ENCODE measurements at places on chromosomes 1 and 21. TPM values are rescaled to one million over a fixed set of nuclear protein-coding genes. Genes with fewer than 3 reads are reported as not detected.

The TEKT2 gene
- 11.6 TPM for polyA plus RNA-seq

The C8A gene
- polyA plus RNA-seq: not detected

The MTF2 gene
- 13.1 TPM for polyA plus RNA-seq

The MAN1C1 gene
- polyA plus RNA-seq: 4.6 TPM

The DUSP10 gene
- polyA plus RNA-seq: 11.0 TPM

The DNAJB4 gene
- polyA plus RNA-seq: 8.3 TPM

The PFKFB2 gene
- 28.4 TPM for polyA plus RNA-seq

The CD1E gene
- polyA plus RNA-seq: 0.30 TPM

The KDF1 gene
- 8.3 TPM for polyA plus RNA-seq

The EFCAB7 gene
- polyA plus RNA-seq: 3.3 TPM

The SLC30A1 gene
- polyA plus RNA-seq: 5.3 TPM

The NPHS2 gene
- not detected for polyA plus RNA-seq

The MCOLN3 gene
- polyA plus RNA-seq: 0.84 TPM

The C1orf116 gene
- polyA plus RNA-seq: 27.7 TPM

The LMOD1 gene
- polyA plus RNA-seq: 9.6 TPM

The MYOC gene
- 0.11 TPM for polyA plus RNA-seq

The DFFA gene
- 21.9 TPM for polyA plus RNA-seq

The PEX10 gene
- 21.6 TPM for polyA plus RNA-seq

The RIIAD1 gene
- 8.6 TPM for polyA plus RNA-seq

The PTPRF gene
- 45.5 TPM for polyA plus RNA-seq

The TTC22 gene
- 2.9 TPM for polyA plus RNA-seq

The ARHGAP30 gene
- polyA plus RNA-seq: 66.3 TPM

The PLK3 gene
- 28.7 TPM for polyA plus RNA-seq

The FCN3 gene
- 489 TPM for polyA plus RNA-seq

The SLC45A3 gene
- polyA plus RNA-seq: 3.8 TPM

The THEMIS2 gene
- 29.0 TPM for polyA plus RNA-seq

The FAM72B gene
- 0.81 TPM for polyA plus RNA-seq

The CFAP74 gene
- polyA plus RNA-seq: 3.1 TPM

The TMIGD3 gene
- polyA plus RNA-seq: 34.6 TPM

The RBM11 gene
- 5.4 TPM for polyA plus RNA-seq

The MFSD2A gene
- 123 TPM for polyA plus RNA-seq

The PRCC gene
- 36.2 TPM for polyA plus RNA-seq

The CYP4Z1 gene
- 0.25 TPM for polyA plus RNA-seq

The TSPEAR gene
- polyA plus RNA-seq: 0.02 TPM

The KCNJ9 gene
- polyA plus RNA-seq: not detected

The S100B gene
- polyA plus RNA-seq: 5.2 TPM

The LRIG2 gene
- 4.1 TPM for polyA plus RNA-seq

The THEM5 gene
- polyA plus RNA-seq: not detected

The WDR64 gene
- not detected for polyA plus RNA-seq

The AMY2B gene
- polyA plus RNA-seq: 7.3 TPM

The CHAF1B gene
- polyA plus RNA-seq: 1.3 TPM
